ENCODE measurements at places on chromosomes 16 and 17. TPM values are rescaled to one million over a fixed set of nuclear protein-coding genes. Genes with fewer than 3 reads are reported as not detected.

DNA sequence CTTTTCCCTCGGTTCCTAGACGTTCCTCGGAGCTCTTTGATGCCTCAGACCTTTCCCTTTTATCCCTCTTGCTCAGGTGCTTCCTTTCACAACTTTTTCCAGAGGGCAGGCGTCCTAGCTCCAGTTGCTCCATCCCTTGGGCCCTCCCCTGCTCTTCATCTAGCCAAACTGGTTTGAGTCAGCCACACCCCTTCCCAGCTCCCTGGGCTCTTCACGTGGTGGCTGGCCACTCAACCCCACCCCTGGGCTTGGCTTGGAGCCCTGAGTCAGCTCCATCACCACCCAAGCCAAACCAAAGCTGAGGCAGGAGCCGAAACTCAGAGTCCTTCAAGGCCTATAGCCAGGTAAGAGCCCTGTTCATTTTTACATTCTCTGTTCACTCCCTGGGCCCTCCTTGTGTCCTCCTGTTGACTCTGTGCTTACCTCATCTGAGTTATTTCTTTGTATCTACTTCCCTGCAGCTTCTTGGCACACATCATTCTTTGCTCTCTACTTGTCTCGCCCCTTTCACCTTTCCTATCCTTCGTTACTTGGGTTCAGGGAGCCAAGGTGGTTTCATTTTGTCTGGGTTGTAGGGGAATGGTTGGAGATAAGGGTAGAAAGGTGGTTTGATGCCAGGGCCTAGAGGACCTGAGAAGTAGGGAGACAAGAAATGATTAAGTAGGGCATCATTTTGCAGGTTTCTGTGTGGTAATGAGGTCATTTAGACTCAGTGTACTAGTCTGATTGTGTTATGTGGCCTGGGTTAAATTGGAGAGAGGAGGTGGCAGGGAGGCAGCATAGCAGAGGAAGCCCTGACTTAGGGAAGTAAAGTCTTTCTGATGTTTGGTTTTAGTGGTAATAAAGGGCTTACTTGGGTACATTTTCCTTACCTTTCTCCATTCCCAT, 7.6 kb upstream of the PHKG2 start:
- no peak for DNase-seq

- no peak for DNase-seq
Measured at GRCh38 chr16:86418981-86419380, 91.3 kb upstream of the FOXF1 start.

- no peak for DNase-seq
Measured at GRCh38 chr16:35746963-35747657, 2287.7 kb downstream of the TP53TG3F start.

- DNase-seq: no peak
Measured at GRCh38 chr17:31224366-31224765, 72.7 kb downstream of the OMG start.

GRCh38 chr17:12637015-12637414, 28.7 kb upstream of the MYOCD start:
- DNase-seq: no peak

GRCh38 chr16:84791088-84791487, 28.7 kb upstream of the CRISPLD2 start:
- no peak for DNase-seq

Gene ALKBH5
- 67.1 TPM for polyA plus RNA-seq

Gene TP53TG3B
- not detected for polyA plus RNA-seq

Gene METTL16
- 18.0 TPM for polyA plus RNA-seq

DNA sequence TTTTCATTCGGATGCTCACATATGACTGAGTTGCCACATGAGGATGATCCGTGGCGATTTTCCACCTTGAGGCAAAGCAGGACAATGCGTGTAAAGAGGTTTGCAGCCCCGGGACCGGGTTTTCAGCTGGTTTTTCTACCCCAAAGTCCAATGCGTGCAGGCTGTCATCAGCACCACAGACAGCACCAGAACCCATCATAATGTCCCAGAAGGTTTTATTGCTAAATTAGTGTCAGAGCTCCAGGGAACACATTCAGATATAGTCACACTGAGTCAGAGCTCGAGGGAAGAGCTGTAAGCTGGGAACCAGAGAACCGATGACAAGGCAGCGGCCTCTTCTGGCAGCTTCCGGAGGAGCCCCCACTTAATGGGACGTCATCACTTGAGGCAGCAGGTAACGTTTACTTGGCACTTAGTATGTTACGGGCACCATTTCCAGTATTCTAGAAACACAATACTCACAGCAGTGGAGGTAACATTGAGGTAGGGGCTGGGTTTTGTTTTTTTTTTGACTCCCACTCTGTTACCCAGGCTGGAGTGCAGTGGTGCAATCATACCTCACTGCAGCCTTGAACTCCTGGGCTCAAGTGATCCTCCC, 8.9 kb upstream of the NAGPA start:
- no peak for DNase-seq

Gene ATP1B2
- polyA plus RNA-seq: 12.8 TPM

DNA sequence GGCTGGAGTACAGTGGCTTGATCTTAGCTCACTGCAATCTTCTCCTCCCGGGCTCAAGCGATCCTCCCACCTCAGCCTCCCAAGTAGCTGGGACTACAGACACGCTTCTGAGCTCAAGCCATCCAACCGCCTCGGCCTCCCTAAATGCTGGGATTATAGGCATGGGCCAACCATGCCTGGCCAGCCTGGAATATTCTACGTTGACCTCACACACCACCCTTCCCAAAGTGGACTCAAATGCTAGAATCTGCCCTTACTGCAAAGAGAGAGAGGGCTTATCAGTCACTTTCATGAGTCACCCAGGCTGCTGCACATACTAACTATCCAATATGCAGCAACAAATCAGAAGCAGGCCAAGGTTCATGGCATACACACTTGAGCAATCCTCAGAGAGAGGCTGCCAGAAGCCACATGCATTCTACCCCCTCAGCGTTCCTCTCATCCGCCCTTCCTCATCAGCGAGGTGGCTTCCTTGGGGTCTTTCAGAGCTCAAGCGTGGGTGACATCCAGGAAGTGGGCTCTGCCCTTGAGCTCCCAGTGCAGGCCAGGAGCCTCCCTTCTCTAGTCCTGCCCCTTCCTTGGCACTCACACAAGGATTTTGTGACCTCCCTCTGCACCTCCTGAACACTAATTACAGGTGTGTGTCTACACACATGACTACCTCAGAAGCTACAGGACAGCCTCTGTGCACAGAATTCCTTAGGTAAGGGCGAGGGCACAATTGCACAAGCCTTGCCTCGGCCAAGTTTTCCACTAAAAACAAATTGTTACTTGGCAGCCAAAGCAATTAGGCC, 24.8 kb upstream of the SIAH1 start:
- DNase-seq: no peak

GRCh38 chr16:71762186-71762585, 37.7 kb upstream of the PHLPP2 start:
- DNase-seq: no peak

- DNase-seq: peak; percentile 56
Measured at GRCh38 chr17:76537578-76538280, at the start of gene CYGB. TSS of gene CYGB (minus strand) at chr17:76537709. CDS start at chr17:76537542, 167 bp downstream.

Gene KRTAP9-8
- polyA plus RNA-seq: not detected

DNA sequence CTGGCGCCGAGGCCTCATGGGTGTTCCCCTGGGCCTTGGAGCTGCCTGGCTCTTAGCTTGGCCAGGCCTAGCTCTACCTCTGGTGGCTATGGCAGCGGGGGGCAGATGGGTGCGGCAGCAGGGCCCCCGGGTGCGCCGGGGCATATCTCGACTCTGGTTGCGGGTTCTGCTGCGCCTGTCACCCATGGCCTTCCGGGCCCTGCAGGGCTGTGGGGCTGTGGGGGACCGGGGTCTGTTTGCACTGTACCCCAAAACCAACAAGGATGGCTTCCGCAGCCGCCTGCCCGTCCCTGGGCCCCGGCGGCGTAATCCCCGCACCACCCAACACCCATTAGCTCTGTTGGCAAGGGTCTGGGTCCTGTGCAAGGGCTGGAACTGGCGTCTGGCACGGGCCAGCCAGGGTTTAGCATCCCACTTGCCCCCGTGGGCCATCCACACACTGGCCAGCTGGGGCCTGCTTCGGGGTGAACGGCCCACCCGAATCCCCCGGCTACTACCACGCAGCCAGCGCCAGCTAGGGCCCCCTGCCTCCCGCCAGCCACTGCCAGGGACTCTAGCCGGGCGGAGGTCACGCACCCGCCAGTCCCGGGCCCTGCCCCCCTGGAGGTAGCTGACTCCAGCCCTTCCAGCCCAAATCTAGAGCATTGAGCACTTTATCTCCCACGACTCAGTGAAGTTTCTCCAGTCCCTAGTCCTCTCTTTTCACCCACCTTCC, 7.9 kb downstream of the HIRIP3 start:
- DNase-seq: no peak

- DNase-seq: peak; percentile 28
Measured at GRCh38 chr16:50268352-50268751, 2.0 kb downstream of the ADCY7 start.

Gene GPR142
- not detected for polyA plus RNA-seq

GRCh38 chr17:31533546-31534155, 142.2 kb downstream of the RAB11FIP4 start:
- DNase-seq: peak; percentile 59

DNA sequence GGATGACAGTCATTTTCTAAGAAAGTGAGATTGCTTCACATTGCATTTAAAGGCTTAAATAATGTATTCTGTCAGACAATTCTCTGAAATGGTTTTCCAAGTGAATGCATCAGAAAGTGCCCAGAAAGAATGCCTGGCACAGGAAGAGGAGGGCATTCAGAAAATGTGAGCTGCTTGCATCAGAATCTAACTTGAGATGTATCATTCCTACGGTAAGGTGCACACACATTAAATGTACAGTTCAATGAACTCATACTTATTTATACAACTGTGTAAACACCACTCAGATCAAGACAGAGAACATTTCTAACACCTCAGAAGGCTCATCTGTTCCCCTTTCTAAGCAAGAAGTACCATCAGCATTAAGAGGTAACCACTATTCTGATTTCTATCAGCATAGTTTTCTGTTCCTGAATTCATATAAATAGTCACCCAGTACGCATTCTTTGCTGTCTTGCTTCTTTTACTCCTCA, 638.0 kb downstream of the MAF start:
- no peak for DNase-seq

DNA sequence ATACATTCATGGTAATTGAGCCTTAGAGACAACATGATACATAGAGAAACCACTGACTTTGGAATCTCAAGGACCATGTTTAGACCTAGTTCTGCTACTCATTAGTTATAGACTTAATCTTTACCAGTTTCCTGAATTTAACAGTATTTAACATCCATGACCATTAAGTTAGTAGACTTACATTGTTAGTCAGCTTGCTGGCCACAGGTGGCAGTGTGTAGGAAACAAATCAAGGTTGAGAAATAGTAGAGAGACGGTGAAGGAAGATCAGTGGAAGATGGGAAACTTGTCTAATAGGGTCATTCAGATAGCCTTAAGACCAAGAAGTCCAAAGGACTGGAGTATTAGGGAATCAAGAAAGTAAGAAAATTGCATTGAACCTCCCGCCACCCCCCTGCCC, 31.0 kb downstream of the OMG start:
- DNase-seq: no peak

DNA sequence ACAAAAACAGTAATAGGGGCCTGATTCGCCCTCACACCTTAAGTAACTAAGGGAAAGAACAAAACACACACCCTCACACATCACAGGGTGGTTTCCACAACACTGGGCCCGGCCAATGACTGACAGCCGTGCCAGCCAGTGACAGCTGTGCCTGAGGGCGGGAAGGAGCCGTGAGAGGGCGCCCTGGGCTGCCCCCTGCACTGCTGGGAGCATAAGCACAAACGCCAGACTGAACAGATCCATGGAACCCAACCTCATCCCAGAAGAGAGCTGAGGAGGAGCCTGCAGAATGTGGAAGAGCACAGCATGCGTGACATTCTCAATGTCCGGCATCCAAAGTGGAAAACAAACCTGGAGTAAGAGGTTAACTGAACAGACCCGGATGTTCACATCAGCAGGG, 16.0 kb downstream of the CSNK1D start:
- peak; percentile 43 for DNase-seq

- no peak for DNase-seq
Measured at GRCh38 chr16:203246-203645, 23.0 kb downstream of the HBQ1 start.

- peak; percentile 50 for DNase-seq
Measured at GRCh38 chr17:8628609-8629169, 1.8 kb downstream of the MYH10 start.

DNA sequence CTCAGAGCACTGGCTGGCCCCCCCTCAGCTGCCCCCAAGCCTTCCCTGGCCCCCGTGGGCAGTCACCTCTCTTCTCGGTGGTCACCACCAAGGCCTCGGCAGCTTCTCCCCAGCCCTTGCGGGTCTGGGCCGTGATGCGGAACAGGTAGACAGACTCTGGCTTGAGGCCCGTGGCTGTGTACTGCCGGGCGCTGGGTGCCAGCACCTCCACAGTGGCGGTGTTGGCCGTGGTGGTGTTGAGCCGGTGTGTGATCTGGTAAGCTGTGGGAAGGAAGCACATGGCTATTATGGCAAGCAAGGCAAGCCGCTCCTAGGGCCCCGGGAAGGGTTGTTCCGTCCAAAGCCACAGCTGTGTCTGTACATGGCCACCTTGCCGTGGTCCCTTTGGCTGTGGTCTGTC, 78.4 kb upstream of the CDC42EP4 start:
- no peak for DNase-seq
